Memory B cell (primary cell): ENCODE measurements at places on chromosomes 7 and 10.

DNA sequence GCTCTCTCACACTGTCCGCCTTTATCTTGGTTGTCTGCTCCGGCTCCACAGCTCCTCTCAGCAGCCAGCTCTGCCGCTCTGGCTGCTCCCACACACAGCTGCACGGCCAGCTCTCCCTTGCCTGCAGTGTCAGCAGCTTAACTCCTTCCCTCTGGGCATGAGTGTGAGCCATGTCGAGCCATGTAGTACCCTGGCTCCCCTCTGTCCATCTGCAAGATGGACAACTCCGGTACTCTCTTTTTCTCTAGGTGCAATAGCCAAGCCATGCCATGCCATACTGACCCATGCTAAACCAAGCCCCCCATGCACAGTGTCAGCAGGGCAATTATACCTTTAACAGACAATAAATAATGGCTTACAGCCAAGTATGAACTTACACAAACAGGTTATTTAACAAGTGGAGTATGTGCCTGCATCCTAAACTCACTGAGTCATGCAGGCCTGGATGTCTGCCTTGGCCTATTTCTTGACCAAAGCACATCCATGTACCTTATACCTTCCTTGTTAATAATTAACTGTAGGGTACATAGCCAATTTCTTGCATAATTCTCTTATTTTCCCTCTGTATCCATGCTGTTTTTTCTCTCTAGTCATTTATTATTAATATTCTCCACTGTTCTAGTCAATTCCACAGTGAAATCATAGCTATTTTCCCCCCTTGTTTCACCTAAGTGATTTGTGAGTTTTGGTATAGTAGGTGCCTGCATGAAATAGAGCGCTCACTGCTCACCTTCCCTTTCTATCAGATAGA lies 170.9 kb downstream of the CDK14 start:
- DNase-seq: no peak

GRCh38 chr10:132383101-132383500 lies 13.9 kb upstream of the PWWP2B start:
- no peak for DNase-seq

DNA sequence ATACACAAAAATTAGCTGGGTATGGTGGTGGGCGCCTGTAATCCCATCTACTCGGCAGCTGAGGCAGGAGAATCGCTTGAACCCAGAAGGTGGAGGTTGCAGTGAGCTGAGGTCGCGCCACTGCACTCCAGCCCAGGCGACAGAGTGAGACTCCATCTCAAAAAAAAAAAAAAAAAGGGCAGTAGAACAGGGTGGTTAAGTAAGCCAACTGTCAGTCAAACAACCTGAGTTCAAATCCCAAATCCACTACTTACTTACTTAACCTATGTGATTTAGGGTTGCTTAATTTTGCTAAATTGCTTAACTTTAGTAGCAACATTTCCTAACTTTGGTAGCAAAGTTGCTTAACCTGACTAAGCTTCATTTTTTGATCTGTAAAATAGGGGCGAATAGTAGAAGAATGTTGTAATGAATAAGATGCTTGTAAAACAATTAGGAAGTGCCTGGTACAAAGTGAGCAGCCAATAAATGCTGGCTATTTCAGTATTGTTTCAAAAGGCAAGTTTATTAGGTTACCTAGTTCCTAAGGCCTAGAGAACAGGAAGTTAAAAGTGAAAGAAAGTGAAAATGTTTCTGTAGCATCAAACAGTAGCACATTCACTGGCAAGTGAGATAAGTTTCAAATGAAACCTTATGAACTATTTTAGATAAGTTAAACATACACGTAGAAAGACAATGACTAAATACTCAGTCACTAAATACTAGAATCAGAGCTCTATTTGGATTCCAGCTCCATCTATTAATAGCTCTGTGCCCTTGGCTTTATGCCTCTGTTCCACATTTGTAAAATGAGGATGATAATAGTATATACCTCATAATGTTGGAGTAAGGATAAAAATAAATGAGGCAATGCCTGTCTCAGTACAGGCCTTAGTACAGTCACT lies 64.3 kb downstream of the HOXA1 start:
- DNase-seq: peak; percentile 4

DNA sequence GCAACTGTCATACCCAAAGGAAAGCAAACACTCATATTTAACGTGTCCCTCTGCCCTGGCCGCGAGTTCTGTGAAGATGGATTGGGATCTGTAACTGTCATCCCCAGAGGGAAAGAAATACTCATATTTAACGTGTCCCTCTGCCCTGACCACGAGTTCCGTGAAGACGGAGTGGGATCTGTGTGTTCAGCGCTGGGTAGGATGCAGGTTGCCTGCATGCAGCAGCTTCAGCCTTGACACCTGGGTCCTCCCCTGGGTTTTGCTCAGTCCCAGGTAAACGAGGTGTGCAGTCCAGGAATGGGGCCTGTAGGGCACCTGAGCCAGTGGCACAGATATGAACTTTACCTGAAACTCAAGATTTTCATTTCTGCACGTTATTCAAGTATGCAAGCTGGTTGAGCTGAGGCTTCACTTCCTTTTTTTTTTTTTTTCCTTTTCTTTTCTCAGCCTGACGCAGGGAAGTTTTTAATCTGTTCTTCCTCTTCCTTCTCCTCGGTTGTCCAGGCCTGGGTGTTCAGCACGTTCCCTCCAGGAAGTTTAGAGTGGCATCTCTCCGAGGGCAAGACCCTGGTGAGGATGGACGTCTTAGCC lies 159.0 kb upstream of the SHH start:
- DNase-seq: no peak

- no peak for DNase-seq
Observed at GRCh38 chr7:69683002-69683401, 84.7 kb downstream of the AUTS2 start.

DNA sequence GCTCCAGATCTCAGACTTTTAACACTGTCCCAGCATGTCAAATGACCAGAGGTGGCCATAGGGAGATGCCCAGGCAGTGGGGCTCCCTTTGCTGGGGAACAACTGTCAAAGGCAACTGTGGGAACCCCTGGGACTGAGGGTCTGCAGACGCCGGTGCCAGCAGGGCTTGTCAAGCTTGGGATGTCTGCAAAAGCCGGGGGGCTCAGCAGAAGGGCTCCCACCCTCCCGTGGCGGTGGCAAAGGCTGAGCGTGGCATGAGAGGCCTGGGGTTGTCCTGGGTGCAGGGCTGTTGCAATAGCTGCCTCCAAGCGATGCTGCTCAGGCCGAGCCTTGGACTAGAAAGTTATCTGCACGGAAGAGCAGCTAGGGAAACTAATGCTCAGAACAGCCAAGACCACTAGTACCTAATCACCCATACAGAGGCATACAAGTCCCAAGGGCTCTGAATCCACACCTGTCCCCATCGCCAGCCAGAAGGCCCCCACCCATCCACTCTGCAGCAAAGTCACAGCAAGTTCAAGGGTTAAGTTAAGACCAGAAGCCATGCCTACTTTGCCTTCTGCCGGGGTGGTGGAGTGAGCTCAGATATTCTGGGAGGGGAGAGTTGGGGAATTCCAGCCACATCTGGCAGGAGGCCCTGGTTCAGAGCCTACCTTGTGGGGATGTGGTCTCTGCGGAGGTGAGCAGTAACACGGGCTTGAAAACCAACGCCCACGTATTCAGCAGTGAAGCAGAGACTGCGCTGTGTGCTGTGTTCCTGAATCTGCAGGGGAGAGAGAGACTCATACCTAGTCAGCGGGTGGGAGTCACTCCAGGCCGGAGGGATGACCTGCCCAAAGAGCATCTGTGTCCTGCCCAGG lies 4.6 kb downstream of the SH2B2 start:
- no peak for DNase-seq

DNA sequence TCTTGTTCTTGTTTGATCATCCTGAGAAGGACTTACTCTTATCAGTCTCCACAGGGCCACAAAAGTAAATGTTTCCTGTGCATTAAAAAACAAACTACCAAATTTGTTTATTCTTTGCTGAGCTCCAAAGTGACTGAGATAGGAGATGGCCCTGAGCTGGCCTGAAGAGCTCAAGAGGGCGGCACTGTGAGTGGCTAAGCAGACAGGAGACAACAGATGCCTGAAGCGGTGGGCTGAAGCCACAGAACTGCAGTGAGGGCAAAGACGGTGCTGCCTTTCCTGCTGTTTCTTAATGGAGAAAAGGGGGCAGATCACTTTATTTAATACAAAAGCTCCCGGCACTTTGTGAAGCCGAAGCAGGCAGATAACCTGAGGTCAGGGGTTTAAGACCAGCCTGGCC lies 379.6 kb downstream of the ARL4A start:
- DNase-seq: no peak

DNA sequence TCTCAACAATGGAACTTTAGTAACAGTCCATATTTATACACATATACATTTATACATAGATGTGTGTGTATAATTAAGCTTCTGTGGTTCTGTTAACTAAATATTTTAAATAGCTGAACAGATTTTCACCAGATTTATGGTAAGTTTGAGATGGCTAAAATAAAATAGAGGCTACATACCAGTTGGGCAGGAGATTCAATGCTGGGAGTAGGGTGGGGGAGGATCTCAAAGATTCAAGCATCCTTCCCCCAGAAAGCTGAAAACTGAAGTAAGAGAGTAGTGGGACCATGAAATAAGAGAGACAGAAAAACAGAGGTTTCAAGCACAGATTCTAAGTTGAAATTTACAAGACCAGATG lies 14.0 kb downstream of the LRRC17 start:
- no peak for DNase-seq

- DNase-seq: no peak
Observed at GRCh38 chr7:50332241-50333165, 28.0 kb downstream of the IKZF1 start.

GRCh38 chr10:48243487-48243886 lies 31.0 kb downstream of the FRMPD2 start:
- no peak for DNase-seq

GRCh38 chr10:81081887-81082620 lies 544.4 kb downstream of the SH2D4B start:
- no peak for DNase-seq

- no peak for DNase-seq
Observed at GRCh38 chr10:126380352-126381076, 7.8 kb downstream of the ADAM12 start.

- no peak for DNase-seq
Observed at GRCh38 chr7:155571581-155572345, 25.4 kb upstream of the CNPY1 start.

- DNase-seq: no peak
Observed at GRCh38 chr7:20249920-20250319, 32.7 kb upstream of the MACC1 start.

DNA sequence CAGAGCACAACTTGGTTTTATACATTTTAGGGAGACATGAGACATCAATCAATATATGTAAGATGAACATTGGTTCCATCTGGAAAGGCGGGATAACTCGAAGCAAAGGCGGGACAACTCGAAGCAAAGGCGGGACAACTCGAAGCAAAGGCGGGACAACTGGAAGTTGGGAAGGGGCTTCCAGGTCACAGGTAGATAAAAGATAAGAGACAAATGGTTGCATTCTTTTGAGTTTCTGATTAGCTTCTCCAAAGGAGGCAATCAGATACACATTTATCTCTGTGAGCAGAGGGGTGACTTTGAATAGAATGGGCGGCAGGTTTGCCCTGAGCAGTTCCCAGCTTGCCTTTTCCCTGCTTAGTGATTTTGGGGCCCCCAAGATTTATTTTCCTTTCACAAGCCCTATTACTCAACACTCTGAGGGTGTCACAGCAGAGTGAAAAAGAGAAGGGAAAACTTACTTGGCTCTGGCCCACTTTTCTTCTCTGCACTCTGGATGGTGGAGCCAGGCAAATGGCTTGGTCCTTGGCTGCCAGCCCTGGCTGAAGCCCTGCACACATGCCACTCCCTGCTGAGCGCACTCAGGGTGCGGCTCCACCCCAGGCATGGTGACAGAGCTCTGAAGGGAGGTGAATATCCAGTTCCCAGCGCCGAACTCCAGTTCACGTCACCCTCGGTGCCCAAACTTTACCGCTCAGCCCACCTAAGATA lies 46.7 kb downstream of the PARD3 start:
- DNase-seq: no peak

DNA sequence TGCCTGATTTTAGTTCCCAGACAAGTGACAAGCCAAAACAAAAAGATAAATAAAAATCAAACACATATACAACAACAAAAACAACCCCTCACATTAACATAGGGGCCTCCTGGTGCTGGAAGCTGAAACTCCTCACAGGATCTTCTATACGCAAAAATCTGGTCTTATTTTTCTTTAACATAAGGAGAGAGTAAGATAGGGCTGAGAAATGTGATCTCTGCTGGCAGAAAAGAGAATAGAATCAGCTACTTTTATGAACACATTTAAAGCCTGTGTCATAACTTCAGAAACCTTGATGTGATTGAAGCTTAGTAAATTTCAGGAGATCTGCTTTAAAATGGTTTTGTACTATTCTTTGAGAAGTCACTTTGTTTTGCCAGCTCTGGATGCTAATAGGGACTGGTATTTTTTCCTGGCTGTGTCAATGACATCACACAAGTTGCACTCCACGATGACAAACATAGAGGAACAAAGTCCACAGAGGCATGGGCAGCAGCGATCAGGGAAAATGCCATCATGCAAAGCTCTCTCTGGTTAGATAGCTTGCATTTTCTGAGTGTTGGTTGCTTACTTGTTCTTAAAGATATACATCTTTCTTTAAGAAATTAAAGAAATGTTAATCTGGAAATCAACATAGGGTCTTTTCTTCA lies 176.6 kb upstream of the SP4 start:
- DNase-seq: no peak

GRCh38 chr10:108775911-108776475 lies 1147.3 kb downstream of the XPNPEP1 start:
- no peak for DNase-seq

- DNase-seq: no peak
Observed at GRCh38 chr10:101672536-101672935, 22.4 kb downstream of the FBXW4 start.

DNA sequence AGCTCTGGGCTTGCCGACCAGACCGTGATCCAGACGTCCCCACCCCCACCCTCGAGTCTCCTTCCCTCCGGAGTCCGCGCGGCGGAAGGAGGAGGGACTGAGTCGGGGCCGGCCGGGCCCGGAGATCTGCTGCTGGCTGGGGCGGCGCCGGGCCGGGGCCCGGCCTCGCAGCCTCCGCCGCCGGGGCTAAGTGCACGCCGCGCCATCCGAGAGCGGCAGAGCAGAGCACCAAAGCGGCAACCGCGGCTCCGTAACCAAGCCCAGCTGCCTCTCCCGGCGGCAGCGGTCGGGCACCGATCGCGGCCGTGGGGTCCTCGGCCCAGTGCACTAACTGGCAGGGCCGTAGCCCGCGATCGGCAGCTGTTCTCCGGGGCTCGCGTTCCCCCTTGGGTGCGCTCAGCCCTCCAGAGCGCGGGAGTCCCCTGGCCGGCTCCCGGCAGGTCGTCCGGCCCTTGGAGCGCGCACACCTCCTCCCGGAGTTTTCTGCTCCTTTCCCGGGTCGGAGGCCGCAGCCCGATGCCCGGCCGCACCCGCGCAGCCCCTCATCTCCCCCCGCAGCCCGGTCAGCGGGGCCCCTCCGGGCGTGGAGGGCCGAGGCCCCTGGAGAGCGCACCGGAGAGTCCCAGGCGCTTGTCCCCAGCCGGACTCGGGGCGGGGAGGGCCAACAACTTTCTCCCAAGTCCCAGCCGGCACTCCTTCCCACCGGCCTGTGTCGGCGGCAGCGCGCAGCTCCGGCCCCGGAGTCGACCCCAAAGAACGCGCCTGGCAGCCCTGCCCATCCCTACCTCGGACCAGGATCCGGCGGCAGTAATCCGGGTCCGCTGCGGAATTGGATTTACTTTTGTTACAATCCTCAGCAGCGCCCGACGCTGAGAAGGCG lies 799 bp downstream of the VAX1 start:
- no peak for DNase-seq
